Kidney (tissue), 22 donors: ENCODE measurements at places on chromosomes 4 and X. TPM values are rescaled to one million over a fixed set of nuclear protein-coding genes. Genes with fewer than 3 reads are reported as not detected.

Gene ART3
- polyA plus RNA-seq = not detected

DNA sequence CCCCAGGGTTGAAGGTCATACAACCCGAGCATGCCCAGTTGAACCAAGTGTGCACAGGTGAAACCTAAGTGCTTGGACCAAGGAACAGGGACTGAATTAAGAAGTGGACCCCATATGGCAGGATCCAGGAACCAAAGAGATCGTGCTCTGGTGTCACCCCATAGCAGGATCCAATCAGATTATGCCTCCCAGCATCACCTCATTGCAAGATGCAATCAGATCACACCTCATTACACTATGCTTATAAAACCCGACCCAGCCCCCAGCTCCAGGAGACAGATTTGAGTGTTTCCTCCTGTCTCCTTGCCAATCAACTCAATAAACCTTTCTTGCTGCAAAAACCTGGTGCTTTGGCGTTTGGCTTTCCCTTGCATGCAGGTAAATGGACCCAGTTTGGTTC, 37.6 kb downstream of the EFHC2 start:
- no peak for DNase-seq

- no peak for DNase-seq
Measured at GRCh38 chr4:46506876-46507275, 116.9 kb upstream of the GABRA2 start.

GRCh38 chrX:153304988-153305736, 16.4 kb downstream of the PNMA6F start:
- no peak for DNase-seq

DNA sequence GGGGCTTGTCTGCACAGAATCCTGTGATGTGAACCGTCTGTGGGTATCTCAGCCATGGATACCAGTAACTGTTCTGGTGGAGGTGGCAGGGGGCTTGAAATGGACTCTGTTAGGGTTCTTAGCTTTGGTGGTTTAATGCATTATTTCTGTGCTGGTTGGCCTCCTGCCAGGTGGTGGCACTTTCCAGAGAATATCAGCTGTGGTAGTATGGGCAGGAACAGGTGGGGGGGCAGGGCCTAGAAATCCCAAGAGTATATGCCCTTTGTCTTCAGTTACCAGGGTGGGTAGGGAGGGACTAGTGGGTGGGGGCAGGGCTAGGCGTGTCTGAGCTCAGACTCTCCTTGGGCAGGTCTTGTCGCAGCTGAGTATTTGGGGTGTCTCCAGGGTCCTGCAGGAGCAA, 106.7 kb downstream of the KIT start:
- no peak for DNase-seq

GRCh38 chr4:10655968-10656367, 28.6 kb downstream of the CLNK start:
- no peak for DNase-seq

GRCh38 chr4:153126137-153126536, 78.1 kb upstream of the TRIM2 start:
- no peak for DNase-seq

DNA sequence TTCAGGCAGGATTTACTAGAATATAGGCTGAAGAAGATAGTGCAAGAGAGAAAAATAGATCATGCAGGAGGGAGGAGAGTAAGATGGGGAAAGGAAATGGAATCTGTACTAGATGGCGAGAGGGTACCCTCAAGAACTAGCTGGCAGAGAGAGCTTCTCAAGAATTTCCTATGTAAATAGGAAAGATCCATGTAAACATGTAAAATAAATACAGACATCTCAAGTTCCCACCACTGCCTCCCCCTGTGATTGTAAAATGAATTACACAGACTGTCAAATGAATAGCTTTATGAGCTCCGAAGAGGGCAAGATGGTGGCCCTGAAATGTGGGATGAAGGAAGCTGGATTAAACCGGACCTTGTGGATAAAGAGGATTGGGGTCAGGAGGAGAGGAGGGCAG, 178.0 kb downstream of the PALLD start:
- peak; percentile 62 for DNase-seq

Gene TAF7L
- 0.30 TPM for polyA plus RNA-seq

- peak; percentile 17 for DNase-seq
Measured at GRCh38 chr4:86818211-86818610, 31.0 kb downstream of the SLC10A6 start.

Gene MAGED4
- polyA plus RNA-seq = 3.9 TPM

DNA sequence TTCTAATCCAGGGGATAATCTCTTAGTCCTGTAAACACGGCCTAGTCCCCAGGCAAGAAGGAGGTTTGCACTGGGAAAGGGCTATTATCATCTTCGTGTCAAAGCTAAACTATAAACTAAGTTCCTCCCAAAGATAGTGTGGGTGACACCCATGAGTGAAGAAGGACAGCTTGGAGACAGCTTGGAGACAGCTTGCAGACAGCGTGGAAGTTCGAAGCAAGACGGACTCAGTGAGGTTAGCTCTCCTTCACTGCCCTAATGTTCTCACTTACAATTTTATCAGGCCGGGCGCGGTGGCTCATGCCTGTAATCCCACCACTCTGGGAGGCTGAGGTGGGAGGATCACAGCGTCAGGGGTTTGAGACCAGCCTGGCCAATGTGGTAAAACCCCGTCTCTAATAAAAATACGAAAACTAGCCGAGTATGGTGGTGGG, 19.2 kb upstream of the PLCXD1 start:
- no peak for DNase-seq
